CD4-positive, alpha-beta T cell treated with Interleukin-15 for 4 hours (primary cell): ENCODE measurements at places on chromosomes 2 and 18.

DNA sequence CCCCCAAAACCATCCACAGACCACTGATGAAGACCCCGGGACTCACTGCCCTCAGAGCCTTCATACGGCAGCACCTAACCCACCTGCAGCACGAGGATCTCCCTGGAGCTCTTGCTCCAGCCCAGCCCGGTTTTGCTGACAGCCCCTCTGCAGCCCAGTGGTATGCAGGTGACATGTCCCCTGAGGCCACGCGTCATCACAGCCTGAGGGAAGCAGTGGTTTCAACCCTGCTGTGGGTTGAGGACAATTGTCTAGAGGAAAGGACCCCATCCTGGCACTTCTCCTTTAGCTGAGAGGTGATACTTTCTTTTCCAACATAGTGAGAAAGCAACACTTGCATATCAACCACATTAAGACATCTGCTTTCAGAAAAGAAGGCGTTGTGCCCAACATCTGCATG, 134.0 kb downstream of the SEPTIN10 start:
- no peak for DNase-seq

GRCh38 chr2:28224648-28225472, 167.8 kb upstream of the FOSL2 start:
- DNase-seq = no peak

DNA sequence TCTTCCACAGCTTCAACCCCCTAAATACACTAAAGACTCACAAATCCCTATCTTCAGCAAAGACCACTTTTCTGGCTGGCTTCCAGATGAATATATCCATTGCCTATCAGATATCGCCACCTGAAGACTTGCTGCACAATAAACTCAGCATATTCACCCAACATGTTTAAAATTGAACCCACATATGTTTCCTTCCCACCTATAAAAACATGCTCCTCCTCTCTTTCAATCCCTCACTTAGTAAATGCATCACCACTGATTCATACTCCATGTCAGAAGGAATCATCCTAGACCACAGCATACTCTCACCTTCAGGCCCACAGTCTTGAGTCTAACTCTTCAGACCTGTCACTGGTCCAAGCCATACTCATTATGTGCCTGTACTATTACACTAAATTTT, 5.3 kb downstream of the SPC25 start:
- no peak for DNase-seq

DNA sequence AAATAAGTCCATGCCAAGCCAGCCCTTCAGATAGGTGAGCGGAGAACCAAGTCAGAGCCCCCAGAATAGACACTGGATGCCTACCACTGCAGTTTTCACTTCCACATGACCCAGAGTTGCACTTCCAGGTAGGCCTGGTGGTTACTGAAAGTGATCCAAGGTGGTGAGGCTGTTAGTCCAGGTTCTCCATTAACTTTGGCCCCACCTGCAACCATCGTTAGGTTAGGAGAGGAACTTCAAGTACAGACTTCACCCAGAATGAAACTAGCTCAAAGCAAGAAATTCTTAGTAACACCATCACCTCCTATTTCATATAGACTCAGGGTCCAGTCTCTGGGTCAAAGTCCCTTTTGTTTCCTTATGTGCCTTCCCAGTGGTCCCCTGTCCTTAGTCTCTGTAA, 293.1 kb upstream of the ID2 start:
- DNase-seq = no peak

GRCh38 chr2:61432990-61433389, 37.9 kb downstream of the USP34 start:
- no peak for DNase-seq
